ENCODE measurements at places on chromosomes 3 and 15.
A peak's percentile ranks its signal among the peaks of the same experiment; 100 is the strongest.

- peak; percentile 62 for ATAC-seq
Measured at GRCh38 chr3:37779289-37780152, 82.2 kb upstream of the CTDSPL start.

DNA sequence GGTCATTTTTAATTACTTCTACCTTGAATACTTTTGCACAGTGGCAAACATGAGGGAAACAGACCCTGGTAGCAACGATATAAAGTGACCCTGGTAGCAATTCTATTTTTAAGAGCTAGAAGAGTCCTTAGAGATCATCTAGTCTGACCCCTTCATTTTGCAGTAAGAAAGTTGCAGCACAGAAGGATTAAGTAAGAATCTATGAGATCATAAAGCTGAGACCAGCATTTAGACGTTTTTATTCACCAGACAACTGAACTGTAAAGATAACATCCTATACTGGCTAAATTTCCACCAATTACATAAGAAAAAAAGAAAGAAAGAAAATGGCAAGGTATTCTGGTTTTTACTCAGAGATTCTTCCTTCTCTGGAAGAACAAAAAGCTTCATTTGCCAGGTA lies 49.9 kb downstream of the LRRFIP2 start:
- ATAC-seq = no peak

- no peak for ATAC-seq
Measured at GRCh38 chr3:189303584-189303983, 131.8 kb downstream of the TPRG1 start.

DNA sequence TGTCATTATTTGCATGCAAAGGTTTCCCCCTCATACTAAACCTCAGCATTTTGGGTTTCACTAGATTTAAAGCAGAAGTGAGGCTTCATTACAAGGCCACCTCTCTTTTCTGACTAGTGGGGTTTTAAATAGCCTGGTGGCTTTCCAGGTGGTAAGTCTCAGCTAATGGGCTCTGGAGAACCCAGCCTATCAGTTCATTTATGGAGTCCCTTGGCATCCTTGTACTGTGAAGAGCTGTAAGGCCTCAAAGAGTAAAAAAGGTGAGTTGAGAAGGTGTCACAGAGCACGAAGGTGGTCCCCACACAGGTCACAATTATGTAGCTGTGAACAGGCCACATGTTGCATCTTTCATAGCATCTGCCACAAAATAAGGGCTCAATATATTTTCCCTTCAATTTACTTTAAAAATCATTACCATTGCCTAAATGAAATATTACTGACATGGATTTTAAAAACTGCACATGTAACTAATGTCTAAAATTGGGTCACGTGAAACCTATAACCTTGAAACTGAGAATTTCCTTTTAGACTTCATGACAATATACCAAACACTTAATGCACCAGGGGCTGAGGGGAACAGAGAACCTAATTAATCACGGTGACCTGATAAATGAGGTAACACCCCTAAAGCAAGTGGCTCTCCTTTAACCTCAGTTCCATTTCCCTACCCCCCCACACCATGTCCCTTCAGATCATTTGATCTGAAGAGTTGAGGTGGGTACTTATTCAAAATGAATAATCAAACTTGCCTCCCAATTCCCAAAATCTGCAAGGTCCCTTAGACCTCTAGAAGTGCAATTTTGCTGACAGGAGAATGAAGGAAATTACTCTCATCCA lies 1.3 kb downstream of the NGLY1 start:
- ATAC-seq = no peak

DNA sequence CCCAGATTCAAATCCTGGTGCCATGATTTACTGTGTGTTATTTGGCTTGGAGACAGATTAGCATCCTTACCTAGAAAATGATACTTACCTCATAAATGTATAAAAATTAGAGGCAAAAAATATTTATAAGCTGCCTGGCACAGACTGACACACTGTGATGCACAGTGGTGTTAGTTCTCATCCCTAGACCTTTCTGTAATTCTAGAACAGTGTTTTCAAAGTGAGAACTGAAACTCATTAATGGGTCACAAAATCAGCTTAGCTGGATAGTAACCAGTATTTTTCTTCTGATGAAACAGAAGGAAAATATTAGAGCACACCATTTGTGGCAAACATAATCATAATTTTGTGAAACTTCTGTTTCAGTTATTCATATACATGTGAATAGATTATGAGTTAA lies 17.9 kb upstream of the MTHFS start:
- ATAC-seq = no peak

DNA sequence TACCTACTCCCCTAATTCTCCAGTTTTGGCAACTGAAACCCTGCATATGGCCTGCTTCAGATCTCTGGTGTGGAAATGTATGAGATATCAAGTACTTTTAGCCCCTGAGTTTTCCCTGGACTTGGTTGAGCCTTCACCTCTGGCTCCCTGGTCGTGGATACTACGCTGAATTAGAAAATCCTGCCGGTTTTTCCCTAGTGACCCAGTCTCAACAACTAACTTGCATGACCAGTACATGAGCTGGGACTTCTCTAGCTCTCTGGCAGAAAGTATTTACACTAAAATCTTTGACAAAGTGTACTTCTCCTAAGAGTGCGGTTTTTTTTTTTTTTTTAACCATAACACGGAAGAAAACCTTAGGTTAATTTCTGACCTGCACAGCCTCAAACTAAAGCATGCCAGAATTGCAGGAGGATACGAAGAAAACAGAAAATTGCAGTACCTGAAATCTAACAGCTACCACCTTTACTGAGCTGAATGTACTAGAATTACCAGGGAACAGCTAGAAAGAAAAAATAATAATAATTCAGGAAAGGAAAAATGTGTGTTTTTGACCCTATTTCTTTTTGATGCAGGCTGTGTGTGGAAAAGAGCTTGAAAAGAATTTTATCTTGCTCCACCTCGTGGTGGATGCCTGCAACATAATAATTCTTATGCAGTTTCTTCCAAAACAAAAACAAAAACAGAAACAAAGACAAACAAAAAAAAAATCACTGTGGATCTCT lies 165.6 kb downstream of the GMNC start:
- ATAC-seq = no peak

GRCh38 chr15:72751751-72752455 lies 31.7 kb downstream of the ADPGK start:
- ATAC-seq = no peak

DNA sequence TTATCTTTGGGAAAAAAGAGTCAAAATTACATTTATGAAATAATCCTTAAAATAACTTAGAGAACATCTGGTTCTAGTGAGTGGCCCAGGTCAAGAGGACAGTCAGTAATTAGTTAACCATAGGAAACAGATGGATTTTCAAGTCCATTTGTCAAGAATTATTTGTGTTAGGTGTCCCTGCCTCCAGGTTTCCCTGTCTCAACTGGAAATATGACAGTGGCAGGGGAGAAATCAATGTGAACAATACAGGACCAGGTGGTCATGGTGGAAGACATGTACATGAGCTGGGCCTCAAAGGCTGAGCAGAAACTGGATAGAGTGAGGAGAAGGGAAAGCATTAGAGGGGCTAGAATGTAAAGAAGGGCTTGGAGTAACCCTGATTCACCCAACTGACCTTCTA lies 372.6 kb downstream of the VPS13C start:
- no peak for ATAC-seq

DNA sequence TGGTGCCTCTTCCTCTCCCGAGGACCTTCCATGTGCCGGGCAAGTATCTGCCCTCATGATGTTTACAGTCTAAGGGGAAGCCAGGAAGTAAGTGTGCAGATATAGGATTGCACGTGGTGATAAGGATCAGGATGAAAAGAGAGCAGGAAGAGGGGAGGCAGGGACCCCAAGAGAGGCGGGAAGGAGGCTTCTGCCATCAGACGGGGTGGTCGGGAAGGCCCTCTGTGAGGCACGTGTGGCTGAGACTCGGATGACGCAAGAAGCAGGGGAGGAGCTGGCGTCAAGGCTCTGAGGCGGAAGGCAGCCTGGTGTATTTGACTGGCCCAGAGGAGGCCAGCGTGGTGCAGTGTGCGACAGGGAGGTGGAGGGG lies 762 bp upstream of the IQSEC1 start:
- ATAC-seq = no peak

DNA sequence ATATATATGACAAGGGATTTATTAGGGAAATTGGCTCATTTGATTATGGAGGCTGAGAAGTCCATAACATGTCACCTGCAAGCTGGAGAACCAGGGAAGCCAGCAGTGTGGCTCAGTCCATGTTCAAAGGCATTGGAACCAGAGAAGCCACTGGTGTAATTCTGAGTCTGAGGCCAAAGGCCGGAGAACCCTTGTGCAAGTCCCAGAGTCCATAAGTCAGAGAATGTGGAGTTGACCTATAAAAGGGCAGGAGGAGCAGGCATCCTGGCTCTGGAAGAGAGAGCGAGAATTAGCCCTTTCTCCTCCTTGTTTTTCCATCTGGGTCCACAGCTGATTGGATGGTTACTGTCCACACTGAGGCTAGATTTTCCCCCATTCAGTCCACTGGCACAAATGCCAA lies 319.8 kb downstream of the IGSF11 start:
- ATAC-seq = no peak

- no peak for ATAC-seq
Measured at GRCh38 chr3:107308716-107309115, 68.5 kb upstream of the CCDC54 start.

GRCh38 chr3:32870373-32871095 lies 52.7 kb downstream of the TRIM71 start:
- ATAC-seq = no peak

DNA sequence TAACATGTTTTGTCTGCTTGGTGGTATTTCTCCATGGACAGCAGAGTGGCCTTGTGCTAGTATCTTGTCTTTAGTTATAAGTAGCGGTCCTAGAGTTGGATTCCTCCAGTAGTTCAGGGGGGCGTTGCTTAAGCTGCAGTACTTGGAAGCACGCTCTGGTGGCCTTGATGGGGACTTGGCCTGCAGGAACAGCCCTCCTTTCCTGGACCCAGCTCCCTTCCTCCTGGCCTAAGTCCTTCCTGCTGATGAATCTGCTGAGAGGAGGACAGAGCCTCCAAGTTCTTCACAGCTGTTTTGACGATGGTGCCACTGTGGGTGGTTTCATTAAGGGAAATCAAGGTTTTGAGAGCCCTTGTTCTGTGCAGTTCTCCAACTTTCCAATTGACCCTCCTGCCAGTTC lies 38.6 kb upstream of the SEC22A start:
- no peak for ATAC-seq

GRCh38 chr3:48655606-48656005 lies 7.1 kb downstream of the CELSR3 start:
- ATAC-seq = no peak

GRCh38 chr15:62946940-62947339 lies 95.6 kb upstream of the TPM1 start:
- ATAC-seq = no peak

DNA sequence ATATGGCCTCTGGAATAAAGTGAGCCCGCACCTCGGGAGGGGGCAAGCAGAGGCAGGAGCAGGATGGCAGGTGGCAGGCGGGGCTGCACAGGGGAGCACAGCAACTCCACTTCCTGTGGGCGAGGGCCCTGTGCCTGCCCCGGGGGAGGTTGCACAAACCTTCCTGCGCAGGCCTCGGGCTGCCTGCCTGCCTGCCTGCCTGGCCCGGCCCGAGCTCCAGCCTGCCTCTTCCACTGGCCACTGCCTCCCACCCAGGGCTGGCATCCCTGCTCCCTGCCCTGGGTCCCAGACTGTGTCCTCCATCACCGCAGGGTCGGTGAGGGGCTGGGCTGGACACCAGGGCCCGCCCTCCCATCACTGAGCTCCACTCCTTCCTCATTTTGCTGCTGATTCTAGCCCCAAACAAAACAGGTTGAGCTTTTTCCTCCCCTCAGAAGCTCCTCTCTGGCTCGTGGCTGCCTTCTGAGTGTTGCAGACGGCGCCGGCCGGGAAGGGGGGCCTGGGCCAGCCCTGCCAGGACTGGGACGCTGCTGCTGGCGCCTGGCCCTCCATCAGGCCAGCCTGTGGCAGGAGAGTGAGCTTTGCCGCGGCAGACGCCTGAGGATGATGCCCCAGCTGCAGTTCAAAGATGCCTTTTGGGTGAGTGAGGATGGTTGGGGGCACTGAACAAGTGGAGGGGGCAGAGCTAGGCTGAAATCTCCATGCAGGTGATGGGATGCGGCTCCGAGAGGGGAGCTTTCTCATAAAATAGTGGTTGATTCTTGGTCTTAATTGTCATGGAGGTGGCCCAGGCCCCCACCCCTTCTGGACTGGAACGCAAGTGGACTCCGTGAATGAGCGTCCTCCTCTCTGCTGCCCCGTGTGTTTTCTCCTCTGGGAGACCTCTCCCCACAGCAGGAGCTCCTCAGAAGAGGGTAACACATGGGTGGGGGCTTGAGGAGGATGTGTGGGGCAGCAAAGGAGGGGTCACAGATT lies at the start of gene PSTPIP1:
PSTPIP1 (plus strand) TSS at position 156 of the 975 bp plus-strand sequence; CDS start at position 604, 448 bp downstream.
- peak; percentile 79 for ATAC-seq

DNA sequence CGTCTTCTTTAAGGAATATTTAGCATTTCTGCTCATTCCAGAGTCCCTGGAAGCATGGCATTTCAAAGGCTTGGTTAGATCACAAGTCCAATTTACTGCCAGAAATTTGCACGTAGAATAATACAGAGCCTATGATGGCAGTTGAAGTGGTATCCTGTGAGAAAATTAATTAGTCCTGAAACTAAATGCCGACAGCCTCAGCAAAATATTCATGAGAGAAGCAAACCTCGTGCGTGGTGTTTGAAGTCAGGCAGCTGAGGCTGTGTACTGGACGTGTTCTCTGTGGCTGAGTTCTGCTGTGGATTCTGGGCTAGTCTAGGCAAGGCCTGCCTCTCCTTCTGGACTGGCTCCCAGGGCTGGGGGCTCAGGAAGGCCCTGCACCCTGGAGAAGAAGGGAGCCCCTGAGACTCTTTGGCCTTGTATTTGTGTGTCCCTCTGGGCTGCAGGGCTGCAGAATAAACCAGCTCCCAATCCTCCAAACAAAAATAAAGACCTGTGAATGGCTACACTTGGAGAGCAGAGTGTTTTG lies 106.6 kb downstream of the APBA2 start:
- ATAC-seq = no peak

DNA sequence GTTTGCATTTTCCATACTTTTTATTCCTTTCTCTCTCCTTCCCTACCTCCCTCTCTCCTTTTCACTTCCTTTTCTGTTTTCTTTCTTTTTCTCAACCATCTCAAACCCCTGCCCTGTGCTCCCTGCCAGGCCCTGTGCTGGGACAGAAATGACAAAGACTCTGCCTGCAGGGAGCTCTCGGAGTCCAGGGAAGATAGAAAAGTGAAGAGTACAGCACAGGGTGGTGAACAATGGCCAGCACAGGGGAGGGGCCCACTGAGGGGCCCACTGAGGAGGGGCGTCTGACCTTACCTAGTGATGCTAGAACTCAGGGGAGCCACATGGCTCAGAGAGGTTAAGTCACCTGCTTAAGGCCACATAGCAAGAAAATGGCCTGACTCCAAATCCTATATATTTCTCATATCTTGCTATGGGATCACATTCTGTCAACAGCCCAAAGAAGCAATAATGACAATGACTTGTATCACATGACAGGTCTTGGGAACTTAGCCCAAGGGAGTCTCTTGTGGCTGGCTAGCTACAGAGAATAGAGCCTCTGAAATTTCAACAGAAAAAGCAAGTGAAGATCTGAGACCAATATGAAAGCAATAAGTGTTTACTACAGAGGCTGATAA lies 44.3 kb upstream of the ATP2B2 start:
- no peak for ATAC-seq

DNA sequence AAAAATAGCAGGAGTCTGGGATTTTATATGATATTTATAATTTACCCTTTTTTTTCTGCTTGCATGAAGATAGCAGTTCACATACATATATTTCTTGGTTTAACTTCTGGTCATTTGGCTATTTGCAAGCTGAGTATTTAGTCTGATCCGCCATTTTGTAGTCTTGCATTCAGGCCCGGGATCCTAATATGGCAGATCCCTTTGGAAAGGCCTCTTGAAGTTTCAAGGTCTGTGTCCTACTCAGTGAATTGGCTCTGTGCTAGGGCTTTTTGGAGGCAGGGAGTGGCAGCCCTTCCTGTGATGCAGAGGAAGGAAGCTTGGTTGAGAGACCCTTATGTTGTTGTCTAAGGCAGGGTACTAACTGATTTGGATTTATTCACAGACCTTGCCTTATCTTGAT lies 2.9 kb downstream of the SNRPN start:
- no peak for ATAC-seq

All from gastroesophageal sphincter (tissue), 4 donors.